ENCODE measurements at places on chromosomes 1 and 21.
A peak's percentile ranks its signal among the peaks of the same experiment; 100 is the strongest.

DNA sequence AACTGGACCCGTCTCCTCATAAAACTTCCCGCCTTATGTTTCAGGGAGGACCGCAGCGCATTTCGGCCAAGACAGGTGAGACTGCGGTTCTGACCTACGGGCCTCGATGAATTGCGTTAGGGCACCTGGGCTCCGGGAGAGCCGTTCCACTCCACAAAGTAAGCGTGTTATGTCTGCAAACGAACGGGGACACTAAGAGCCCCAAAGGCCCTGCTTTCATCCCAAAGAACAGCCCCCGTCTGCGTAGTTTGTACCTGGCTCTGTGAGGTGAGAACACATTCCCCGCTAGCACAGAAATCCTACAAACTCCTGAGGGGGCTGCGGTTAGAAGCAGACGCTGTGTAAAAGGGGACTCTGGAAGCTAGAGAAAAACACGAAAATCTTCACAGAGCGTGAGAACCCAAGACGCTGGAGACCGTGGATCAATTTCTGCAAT, 41.6 kb upstream of the PPIAL4F start:
- peak; percentile 65 for DNase-seq

DNA sequence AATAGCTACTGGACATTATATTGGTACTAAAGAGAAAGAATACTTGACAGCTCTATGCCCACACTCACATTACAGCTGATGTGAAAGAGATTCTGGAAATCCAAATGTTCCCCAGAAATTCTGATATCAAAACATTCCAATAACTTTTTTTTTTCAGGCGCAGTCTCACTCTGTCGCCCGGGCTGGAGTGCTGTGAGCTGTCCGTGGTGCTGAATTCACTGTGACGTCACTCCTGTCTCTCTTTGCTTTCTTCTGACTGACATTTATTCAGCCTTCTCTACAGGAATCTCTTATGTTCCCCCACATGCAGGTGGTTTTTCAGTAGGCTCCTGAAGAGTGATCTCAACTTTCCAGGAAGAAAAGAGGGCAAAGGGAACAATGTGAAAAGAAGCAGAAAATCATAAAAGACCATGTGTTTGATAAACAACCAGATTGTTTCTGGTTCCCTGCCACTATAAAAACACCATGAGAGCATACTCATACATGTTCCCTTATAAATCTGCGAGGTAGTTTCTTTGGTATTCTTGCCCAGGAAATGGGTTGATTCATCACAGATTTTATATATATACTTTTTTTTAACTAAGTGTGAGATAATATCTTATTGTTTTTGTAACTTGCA, 6.2 kb downstream of the S100A7A start:
- no peak for DNase-seq

GRCh38 chr1:166700696-166701095, 138.6 kb upstream of the POGK start:
- no peak for DNase-seq

GRCh38 chr1:12665511-12665910, 21.6 kb downstream of the AADACL4 start:
- DNase-seq = no peak

DNA sequence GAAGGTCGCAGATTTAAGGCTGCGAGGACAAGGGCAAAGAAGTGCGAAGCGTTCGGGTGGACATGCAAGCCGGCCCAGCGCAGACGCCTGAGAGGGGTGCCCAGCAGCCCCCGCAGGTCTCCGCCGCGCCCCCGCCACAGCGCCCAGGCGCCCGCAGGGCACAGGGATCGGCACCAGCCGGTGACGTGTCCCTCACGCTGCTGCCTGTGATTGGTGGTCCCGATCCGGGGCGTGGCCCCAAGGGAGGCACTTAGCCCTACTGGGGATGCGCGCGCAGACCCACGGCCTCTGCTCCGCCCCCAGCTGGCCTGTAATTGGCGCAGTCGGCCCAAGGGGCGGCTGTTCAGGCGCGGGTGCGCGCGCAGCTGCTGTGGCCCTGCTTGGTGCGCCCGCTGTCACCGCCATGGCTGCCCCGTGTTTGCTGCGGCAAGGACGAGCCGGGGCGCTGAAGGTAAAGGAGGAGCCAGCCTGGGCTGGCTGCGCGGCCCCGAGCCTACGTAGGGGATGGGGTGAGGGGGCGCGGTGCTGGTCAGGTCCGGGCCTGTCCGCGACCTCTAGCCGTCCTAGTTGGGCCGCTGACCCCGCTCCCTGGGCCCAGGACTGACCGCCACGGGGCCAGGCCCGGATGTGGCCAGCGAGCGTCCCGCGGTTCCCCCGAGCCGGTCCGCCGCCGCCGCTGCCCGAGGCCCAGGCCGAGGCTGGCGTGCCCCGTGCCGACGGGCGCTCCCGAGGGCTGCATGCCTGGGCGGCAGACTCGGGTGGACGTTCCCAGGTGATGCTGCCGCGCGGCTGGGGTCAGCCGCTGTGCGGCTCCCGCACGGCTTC, at the start of gene NDUFV3:
Gene NDUFV3 (plus strand): TSS at position 379 of the 825 bp plus-strand sequence. CDS start 25 bp downstream, at position 404.
- DNase-seq = peak; percentile 99

DNA sequence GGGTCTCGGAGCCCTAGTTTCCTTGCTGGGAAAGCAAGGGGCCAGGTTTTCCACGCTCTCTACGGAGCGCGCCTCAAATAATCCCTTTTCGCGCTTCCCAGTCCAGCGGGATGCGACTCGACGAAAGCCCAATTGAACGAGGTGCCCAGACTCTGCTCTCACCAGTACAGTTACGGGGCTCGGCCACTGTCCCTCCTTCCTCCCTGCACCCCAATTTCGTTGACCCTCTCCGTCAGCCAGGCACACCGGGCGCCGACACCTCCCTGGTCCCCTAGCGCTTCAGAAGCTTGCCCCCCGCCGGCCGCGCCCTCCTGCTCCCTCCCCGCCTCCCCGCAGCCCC, 389 bp downstream of the SEMA6C start:
- no peak for DNase-seq

DNA sequence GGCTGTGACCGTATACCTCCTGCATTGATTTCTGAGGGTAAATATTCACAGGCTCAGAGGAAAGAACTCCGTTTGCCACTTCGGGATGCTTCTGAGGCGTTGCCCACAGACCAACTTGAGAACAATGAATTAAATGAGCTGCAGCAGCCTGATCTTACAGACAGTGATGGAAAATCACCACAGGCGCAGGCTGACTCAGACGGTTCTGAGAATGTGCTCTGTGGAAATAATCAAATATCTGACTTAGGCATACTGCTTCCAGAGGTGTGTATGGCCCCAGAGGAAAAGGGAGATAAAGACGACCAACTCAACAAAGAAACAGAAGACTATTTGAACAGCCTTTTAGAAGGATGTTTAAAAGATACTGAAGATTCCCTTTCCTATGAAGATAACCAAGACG, 76.7 kb upstream of the SCCPDH start:
- no peak for DNase-seq

GRCh38 chr1:68117416-68117815, 67.0 kb upstream of the DIRAS3 start:
- no peak for DNase-seq

DNA sequence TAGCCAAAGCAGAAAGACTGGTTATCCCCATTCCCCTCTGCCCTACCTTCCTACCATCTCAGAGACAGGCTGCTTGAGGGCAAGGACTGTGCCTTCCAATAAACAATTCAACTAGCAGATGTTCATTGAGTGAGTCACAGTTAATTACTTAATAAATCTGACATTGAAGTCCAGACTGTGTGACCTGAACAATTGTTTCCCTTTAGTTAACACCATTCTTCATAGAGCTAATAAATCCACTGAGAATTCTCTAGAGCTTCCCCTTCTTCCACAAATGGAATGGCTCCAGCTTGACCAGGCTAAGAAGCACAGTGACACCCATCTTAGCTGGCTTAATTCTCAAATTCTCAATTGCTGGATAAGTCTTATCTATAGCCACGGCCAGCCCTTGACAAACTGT, 61.9 kb upstream of the GJA5 start:
- DNase-seq = no peak

DNA sequence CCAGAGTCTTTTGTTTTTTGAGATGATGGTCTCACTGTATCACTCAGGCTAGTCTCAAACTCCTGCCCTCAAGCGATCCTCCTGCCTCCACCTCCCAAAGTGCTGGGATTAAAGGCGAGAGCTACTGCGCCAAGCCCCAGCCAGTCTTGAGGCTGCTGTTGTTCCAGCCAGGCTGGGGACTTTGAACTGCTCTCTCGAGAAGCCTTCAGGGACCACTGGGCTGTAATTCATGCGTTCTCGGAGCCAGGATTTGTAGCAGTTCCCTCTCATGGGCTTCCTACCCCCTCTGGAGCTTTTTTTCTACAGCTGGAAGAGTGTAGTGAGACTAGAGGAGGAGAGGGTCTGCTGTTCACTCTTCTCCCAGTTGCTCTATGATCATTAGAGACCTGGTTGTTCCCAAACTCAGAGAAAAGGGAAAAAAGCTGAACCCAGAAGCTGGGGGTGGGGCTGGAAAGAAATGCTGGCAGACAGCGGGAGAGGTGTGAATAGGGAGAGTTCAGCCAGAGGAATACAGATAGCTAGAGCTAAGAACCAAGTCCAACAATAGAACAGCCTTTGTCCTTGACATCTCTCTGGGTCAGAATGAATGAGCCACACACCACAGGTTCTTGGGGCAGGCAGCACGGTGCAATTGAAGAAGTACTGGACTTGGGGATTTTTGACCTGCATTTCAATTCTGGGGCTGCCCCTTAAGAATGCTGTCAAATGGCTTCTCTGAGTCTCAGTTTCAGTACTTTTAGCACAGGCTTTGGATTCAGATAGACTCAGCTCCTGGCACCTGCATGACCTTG, 13.2 kb upstream of the SLC41A1 start:
- no peak for DNase-seq

GRCh38 chr21:32914424-32915039, 111.2 kb upstream of the OLIG2 start:
- DNase-seq = no peak

DNA sequence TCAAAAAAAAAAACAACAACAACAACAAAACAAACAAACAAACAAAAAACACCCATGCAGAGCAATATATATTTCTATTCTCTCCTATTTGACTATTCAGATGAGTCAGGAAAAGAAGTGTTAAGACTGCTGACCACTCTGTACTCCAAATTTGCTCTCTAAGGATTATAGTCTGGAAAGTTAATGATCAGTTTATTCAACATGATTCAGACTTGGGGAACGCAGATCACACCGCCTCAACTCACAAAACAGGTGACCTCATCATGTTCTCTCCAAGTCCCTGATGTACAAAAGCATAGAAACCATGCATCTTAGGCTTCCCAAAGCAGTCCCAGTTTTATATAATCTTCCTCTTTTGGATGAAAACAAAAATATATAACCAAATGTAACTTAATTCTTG, 51.9 kb upstream of the PRRC2C start:
- no peak for DNase-seq

DNA sequence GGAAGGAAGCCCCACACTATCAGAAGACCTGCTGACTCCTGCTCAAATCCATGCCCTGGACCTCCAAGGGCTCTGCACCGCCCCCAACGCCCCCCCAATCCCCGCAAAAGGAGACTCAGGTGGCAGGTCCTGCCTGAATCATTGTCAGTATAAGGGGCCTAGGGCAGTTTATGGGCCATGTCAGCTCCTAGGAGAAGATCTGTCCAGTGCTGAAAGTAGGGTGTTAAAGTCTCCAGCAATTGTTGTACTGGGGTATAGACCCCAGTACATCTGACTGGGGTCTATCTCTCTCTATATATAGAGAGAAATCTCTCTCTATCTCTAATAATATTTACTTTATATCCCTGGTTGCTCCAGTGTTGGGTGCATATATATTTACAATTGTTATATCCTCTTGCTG, 12.1 kb upstream of the OLIG2 start:
- no peak for DNase-seq

DNA sequence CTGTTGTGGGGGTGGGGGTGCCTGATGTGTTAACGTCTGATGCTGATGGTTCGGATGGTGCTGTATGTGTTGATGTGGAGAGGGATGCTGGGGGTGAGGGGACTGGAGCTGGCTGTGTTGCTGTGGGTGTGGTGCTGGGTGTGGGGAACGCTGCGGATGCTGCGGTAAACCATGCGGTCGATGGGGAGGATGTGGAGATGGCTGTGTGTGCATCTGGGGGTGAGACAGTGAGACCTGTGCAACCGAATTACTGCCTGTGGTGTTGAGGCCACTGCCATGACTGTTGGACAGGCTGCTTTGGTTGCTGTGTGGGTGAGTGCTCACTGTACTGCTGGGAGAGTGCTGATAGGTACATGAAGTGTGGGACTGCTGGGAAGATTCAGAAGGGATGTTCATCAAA, 26.8 kb upstream of the GUCA2A start:
- no peak for DNase-seq

DNA sequence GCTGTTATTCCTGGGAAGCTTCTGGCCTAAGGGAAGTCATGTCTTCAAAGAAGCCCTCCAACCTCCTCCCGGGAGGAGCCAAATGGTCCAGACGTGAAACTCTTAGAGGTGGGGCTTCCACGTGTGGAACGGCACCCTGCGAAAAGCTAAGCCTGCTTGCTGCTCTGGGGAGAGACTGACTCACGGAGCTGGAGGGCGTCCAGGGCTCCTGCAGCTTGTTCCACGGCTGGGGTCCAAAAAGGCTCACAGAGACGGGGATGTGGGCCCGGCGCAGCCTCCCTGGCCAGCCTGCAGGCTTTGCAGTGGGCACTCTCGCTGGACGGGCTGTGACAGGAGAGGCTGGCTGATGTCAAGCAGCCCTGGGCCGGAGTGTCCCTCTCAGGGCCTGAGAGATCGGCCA, 105.1 kb downstream of the COLGALT2 start:
- no peak for DNase-seq

DNA sequence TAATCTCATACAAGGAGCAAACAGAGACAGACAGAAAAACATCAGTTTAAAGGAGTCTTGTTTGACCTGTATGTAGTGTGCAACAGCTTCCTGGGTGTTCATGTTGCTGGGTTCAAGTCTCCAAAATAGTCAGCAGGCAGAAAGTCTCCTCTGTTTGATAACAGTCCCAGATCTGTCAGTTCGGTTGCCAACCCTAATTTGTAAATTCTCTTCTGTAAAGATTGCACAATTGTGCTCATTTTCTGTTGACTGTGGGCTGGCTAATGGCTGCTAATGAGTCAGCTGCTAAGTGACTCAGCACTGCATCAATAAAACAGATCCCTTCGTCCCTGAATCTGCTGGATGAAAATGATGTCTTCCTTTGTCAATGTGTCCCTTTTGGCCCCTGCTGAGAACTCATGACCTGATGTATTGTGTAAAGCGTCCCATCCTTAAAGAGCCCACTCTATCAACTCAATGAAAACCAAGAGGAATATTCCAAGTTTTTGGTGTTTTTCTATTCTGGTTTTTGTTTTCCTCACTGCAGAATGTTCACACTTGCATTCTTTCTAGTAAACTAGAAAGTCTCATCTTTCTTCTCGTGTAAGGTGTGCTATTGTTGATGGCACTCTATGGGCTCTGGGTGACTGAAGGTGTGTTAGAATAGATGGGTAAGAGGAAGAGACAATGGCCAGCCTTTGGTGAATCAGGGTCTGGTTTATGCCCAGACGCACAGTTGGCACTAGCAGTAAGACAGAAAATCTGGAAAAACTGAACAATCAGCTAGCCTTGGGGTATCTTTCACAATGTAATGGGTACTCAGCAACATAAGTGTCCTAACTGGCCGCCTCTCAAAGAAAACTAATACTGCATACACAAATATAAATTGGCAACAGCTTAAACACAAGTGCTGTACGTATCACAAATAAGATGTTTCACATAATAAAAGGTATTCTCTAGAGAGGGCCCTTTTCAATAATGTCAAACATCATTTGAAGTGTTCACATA, 75.1 kb upstream of the SIPA1L2 start:
- DNase-seq = peak; percentile 25

All from NCI-H1105 treated with DMSO at 0.1 percent for 48 hours (cell line).